ENCODE measurements at places on chromosomes 12 and 14. TPM values are rescaled to one million over a fixed set of nuclear protein-coding genes. Genes with fewer than 3 reads are reported as not detected.

The WNT5B gene
- 6.6 TPM for total RNA-seq

The SLC25A47 gene
- not detected for total RNA-seq

The PCED1B gene
- total RNA-seq, result 9.0 TPM

GRCh38 chr14:93832665-93833064 is 44.4 kb upstream of the PRIMA1 start:
- DNase-seq, result no peak

DNA sequence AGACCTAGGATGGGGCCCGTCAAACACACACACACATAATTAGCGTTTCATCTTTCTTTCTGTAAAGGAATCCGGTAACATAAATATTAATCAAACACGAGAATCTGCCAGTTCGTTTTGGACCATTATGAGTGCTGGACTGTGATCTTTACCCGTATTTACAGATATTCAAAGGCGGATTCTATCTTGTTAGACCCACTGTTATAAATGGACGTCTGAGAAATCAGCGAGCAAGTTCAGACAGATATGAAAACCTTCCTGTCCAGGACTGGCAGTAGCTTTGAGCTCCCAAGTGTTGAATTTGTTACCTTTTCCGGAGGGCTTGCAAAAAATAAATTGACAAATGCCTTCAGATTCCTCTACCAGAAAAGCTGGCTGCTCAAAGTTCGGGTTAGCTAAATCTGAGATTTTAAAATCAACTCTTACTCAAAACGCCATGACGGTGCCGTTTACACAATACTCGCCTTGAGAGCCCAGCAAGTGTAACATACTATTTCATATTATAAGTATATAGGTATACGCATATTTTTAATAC is 27.6 kb downstream of the BCL11B start:
- no peak for DNase-seq

GRCh38 chr12:78145398-78145797 is 314.7 kb downstream of the NAV3 start:
- no peak for DNase-seq

- no peak for DNase-seq
Measured at GRCh38 chr12:2251526-2252209, 198.9 kb downstream of the CACNA1C start.

Data from epithelial cell of proximal tubule (primary cell).